ENCODE measurements at places on chromosomes 12 and 14. TPM values are rescaled to one million over a fixed set of nuclear protein-coding genes. Genes with fewer than 3 reads are reported as not detected.

- peaks cover 2% of the 10 kb centered on the region for H3K4me1 ChIP-seq
- no peak overlapping the region for H3K27ac ChIP-seq
- H3K36me3 ChIP-seq = no peaks in the 10 kb centered on the region
- H3K27me3 ChIP-seq = peaks cover 11% of the 10 kb centered on the region
- H3K4me3 ChIP-seq = no peak overlapping the region
Measured at GRCh38 chr12:125989696-125990095, 924.5 kb downstream of the AACS start.

GRCh38 chr14:33946679-33947476, 4.0 kb downstream of the EGLN3 start:
- peaks cover 26% of the 10 kb centered on the region for H3K4me1 ChIP-seq
- H3K27me3 ChIP-seq = peaks cover 19% of the 10 kb centered on the region
- H3K36me3 ChIP-seq = no peaks in the 10 kb centered on the region
- peak overlapping the region; percentile 5 for H3K4me3 ChIP-seq
- no peak overlapping the region for H3K27ac ChIP-seq
- DNase-seq = no peak

DNA sequence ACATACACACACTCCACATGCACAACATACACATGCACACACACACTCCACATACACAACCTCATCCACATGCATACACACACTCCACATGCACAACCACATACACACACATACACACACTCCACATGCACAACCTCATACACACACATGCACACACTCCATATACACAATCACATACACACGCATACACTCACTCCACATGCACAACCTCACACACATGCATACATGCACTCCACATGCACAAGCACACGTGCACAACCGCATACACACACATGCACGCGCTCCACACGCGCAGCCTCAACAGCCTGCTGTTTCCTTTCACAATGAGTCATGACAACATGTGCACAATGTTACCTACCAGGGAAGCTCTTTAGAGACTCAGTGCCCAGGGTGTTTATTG, 61.2 kb upstream of the TMEM132C start:
- no peaks in the 10 kb centered on the region for H3K27me3 ChIP-seq
- H3K36me3 ChIP-seq = no peaks in the 10 kb centered on the region
- no peak for DNase-seq
- H3K4me1 ChIP-seq = no peaks in the 10 kb centered on the region
- no peak overlapping the region for H3K27ac ChIP-seq

- no peak overlapping the region for H3K4me3 ChIP-seq
- no peak overlapping the region for H3K27ac ChIP-seq
- no peaks in the 10 kb centered on the region for H3K36me3 ChIP-seq
- H3K4me1 ChIP-seq = peaks cover 35% of the 10 kb centered on the region
- no peak for DNase-seq
- no peaks in the 10 kb centered on the region for H3K27me3 ChIP-seq
Measured at GRCh38 chr14:74988131-74988530, 14.6 kb upstream of the EIF2B2 start.

DNA sequence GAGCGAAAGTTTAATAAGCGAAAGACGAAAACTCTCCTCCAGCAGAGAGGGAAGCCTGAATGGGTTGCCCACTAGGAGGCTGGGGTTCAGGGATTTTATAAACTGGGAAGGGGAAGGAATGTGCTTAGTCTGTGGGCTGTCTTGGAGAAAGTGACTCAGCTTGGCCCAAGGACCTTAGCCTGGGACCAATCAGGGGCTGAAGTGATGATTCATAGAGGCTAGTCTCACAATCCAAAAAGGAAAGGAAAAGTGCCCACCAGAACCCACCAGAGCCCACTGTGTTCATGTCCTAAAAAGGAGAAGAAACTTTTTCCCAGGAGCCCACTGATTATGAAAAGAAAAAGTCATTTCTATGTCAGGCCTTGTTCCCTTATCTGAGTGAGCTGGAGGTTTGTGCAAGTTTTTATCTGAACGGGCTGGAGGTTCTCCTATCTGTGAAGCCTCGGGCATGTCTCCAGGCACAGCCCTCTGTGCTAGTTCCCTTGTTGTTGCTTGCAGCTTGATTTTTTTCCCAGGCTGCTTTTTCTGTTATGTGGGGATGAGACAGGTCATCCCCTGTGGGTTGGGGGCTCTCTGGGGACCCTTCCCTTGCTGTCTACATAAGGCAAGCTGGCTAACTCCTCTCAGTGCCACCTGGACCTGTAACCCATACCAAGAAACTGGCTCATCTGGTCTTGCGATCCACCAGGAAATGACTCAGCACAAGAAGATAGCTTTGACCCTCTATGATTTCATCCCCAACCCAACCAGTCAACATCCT, 8.3 kb upstream of the GOLGA5 start:
- H3K4me3 ChIP-seq = no peak overlapping the region
- H3K27me3 ChIP-seq = no peaks in the 10 kb centered on the region
- peaks cover 18% of the 10 kb centered on the region for H3K4me1 ChIP-seq
- DNase-seq = no peak
- peaks cover 7% of the 10 kb centered on the region for H3K36me3 ChIP-seq
- H3K27ac ChIP-seq = peak overlapping the region; percentile 77

GRCh38 chr12:41467591-41468325, 279.6 kb downstream of the PDZRN4 start:
- H3K4me3 ChIP-seq = no peak overlapping the region
- peaks cover 3% of the 10 kb centered on the region for H3K4me1 ChIP-seq
- no peak for DNase-seq
- no peaks in the 10 kb centered on the region for H3K36me3 ChIP-seq

DNA sequence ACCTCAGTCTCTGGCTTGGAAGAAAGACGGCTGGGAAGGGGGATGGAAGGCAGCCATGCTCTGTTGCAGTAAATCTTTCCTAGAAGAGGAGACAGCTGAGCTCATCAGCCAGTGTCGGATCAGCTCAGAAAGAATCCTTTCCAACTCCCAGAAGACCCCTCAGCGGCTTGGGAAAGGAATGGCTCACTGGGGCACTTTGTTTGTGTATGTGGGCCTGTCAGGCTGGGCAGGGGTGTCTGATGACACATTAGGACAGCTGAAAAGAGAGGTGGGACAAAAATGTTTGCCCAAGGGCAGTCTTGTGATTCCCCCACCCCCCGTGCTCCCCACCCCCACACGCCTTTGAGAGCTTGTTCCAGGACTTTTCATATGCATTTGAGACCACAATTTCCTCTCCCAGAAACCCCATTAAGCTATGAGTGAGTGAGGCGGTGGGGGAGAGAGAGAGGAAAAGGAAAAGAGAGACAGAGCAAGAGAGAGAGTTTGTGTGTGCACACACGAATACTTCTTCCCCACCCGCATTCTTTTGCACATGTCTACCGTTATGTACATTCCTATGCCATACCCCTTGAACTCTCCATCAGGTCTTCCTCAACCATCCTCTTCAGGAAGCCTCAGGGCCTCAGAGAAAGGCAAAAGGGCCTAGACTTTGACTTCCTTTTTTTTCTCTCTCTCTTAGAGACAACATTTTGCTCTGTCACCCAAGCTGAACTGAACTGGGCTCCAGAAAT, 198.9 kb downstream of the ZFP36L1 start:
- no peak for DNase-seq
- no peaks in the 10 kb centered on the region for H3K36me3 ChIP-seq
- no peaks in the 10 kb centered on the region for H3K27me3 ChIP-seq
- H3K4me3 ChIP-seq = no peak overlapping the region
- peaks cover 63% of the 10 kb centered on the region for H3K4me1 ChIP-seq

- no peak for DNase-seq
- H3K36me3 ChIP-seq = no peaks in the 10 kb centered on the region
- no peak overlapping the region for H3K4me3 ChIP-seq
- H3K27me3 ChIP-seq = no peaks in the 10 kb centered on the region
- H3K4me1 ChIP-seq = no peaks in the 10 kb centered on the region
- no peak overlapping the region for H3K27ac ChIP-seq
Measured at GRCh38 chr12:22410486-22410885, 76.0 kb upstream of the ST8SIA1 start.

TGFB3 gene
- 200 TPM for total RNA-seq

All from chondrocyte (in vitro differentiated cells).